ENCODE measurements at places on chromosomes 7 and 10.

- no peak for DNase-seq
These were observed 76.8 kb downstream of the MKI67 start for GRCh38 chr10:128049226-128050120.

DNA sequence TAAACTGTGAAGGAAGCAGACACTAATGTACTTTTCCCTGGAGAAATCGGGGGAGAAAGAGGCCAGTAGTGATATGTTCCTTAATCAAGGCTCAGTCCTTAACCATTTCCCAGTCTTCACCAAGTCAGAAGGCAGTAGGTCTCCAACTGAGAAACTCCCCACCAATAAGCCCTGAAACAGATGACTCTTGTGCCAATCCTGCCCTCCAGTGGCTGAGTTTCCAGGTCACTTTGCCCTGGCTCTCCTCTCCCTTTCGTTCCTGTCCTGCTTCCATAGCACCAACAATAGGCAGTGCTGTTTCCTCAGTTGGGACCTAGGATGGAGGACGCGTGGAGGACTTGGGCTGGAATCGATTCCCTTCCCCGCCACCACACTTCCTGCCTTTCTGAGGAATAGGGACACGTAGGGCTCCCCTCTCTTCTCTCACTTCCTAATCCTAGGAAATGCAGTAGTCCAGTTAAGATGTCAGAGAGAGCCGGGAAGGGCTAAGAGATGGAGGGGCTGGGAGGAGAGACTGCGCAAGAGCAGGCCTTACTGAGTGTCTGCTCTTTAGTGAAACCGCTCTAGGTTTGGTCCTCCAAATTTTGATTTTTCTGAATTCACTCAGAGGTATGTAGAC, 23.4 kb downstream of the ATOH7 start:
- DNase-seq: no peak

GRCh38 chr10:86730227-86730626, 26.2 kb upstream of the BMPR1A start:
- DNase-seq: no peak

DNA sequence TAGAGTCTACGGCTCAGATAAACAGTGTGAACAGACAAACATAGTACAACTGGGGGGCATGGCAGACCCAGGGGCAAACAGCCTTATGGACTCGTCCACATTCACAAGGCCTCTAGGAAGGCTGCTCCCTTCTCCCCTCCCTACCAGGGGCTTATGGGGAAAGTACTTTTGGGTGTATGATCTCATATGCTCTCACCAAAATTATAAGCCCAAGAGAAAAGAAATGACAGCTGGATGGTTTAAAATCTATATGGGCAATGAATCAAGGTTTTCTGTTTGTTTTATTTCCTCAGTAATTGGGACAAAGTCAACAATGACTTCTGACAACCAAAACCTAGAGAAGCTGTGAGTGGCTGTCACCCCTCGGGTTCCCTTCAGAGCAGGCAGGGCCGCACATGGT, 144.4 kb downstream of the PKD1L1 start:
- no peak for DNase-seq

- peak; percentile 39 for DNase-seq
These were observed 153.6 kb downstream of the HDAC9 start for GRCh38 chr7:18648849-18649758.

GRCh38 chr10:121128164-121128563, 277.0 kb downstream of the WDR11 start:
- DNase-seq: no peak

DNA sequence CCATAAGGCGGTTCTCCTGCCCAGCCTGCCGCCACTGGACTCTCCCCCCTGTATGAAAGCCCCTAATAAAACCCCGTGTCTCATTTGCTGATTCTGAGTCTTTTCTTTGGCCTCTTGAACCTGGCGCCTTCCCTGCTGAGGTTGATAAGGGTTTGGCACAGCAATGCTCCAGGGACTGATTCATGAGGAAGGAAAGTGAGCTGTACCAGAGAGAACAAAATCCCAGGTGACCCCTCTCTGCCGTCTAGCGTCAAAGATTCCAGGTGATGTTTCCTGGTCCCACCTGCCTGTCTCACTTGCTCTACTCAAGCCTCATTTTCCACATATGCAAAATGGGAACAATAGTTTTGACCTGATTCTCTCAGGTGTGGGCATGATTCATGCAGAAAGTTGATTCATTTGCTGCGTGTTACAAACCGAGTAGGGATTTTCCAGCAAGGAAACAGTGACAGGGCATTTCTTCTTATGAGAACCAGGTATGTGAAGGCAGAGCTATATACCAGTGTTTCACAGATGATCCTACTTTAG, 730.6 kb upstream of the IGFBP3 start:
- no peak for DNase-seq

- DNase-seq: no peak
These were observed 116.9 kb downstream of the CPEB3 start for GRCh38 chr10:92173996-92174395.

- no peak for DNase-seq
These were observed at the start of gene RAPGEF5 for GRCh38 chr7:22356701-22357310. Gene RAPGEF5, minus strand, starts transcription at chr7:22357154. Its CDS starts 94 bp downstream, at chr7:22357060.

GRCh38 chr10:100934084-100934659, 21.4 kb downstream of the SLF2 start:
- DNase-seq: no peak

DNA sequence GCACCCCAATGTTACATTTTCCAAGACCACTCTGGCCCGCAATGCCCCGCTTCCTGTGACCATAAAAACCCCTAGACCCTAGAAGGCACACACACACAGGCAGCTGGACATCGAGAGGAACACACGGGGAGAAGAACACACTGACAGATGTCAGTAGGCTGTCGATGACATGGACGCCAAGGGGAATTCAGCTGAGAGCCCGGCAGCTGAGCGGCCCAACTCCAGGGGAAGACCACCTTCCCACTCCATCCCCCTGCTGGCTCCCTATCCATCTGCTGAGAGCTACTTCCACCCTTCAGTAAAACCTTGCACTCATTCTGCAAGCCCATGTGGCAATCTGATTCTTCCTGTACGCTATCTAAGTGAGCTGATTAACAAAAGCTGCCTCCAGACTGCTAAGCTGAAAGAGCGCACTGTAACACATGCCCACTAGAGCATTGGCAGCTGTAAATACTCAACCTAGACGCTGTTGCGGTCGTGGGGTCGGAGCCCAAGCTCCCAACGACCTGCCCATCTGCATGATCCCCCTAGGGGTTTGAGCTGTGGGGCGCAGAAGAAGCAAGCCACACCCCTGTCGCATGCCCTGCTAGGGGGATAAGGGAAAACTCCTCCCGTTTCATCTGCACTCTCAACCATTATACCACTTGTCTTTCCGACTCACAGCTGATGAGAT, 843.6 kb upstream of the POT1 start:
- no peak for DNase-seq

DNA sequence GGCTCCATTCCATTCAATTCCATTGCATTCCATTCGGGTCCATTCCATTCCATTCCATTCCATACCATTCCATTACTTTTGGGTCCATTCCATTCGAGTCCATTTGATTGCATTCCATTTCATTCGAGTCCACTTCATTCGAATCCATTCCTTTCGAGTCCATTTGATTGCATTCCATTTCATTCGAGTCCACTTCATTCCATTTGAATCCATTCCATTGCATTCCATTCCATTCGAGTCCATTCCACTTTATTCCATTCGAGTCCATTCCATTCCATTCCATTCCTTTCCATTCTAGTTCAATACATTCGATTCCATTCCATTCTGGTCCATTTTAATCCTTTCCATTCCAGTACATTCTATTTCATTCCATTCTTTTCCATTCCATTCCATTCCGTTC, 334.0 kb downstream of the ZNF33B start:
- no peak for DNase-seq

- no peak for DNase-seq
These were observed 233.4 kb downstream of the GPR37 start for GRCh38 chr7:124532166-124532565.

GRCh38 chr10:131635564-131636015, 265.2 kb upstream of the PPP2R2D start:
- DNase-seq: peak; percentile 46

GRCh38 chr10:128511284-128511683, 385.1 kb upstream of the MKI67 start:
- DNase-seq: no peak

GRCh38 chr10:90805206-90805605, 52.6 kb downstream of the HTR7 start:
- DNase-seq: no peak

GRCh38 chr7:134414109-134414508, 44.8 kb downstream of the AKR1B1 start:
- no peak for DNase-seq

GRCh38 chr10:93034426-93034825, 26.2 kb upstream of the CYP26C1 start:
- DNase-seq: no peak

DNA sequence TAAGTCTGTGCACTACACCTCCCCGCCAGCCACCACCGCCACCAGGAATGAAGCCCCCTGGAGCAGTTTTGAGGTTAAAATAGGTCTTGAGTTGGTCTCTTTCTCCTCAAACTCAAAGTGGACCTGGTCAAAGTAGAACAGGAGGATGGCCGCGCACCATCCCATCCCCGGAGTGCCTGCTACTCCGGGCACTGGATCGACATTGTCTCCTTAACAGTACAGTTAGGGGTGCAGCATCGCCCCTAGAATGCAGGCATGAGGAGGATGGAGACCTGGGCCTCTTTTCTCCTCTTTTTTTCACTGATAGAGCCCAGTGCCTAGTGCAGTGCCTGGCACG, 145.5 kb downstream of the SLIT1 start:
- DNase-seq: no peak

DNA sequence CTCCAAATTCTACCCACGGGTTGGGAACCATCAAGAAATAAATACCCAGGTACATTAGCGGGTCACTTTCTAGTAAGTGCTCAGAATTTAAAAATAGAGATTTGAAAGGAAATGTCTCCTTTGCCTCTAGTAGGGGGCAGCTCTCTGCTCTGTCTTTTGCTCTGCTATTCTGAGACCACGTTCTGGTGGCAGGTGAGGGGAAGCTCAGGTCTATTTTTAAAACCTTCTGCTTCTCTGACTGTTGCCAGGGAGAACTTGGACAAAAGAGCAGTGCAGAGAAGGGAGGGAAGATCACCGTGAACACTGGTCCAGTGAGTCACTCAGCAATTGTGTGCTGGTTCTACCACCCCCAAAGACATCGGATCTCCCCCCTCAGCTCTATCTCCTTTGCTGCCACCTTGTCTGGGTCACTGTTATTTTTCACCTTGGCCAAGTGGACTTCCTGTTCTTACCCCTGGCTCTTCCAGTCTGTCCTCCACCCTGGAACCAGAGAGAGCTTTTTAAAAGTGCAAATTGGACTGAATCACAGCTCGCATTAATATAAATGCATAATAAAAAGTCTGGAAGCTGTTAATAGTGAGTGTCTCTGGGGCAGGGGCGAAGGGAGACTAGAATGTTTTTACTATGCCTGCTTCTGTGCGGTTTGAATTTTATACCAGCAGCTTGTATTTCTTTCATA, 72.4 kb upstream of the LOXL4 start:
- DNase-seq: no peak

DNA sequence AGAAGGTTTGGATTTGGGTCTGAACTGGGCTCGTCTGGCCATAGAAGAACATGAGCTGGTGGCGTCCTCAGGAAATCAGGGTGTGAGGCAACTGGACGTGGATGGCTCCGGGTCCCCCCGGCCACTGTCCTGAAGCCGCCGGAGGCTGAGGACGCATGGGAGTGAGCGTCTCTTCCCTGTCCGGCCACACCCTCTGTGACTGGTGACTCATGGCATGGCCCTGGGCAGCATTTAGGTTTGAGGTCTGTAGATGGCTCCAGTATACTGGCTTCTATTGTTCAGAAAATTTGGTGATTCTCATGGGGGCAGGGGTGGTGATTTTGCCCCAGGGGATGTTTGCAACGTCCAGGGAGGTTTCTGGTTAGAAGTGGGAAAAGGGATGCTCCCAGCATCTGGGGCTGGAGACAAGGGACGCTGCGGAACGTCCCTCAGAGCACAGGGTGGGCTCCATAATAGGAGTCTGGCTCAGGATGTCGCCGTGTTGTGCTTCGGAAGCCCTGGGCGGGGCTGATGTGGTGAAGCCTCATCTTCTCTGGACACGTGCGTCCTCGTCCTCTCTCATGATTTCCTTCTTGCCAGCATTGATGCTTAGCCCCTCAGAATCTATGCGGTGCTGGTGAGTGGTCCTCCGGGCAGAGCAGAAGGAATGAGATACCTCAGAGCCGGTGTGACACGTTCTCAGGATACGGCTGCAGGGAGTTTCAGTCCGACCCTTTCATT, 49.9 kb downstream of the PITRM1 start:
- no peak for DNase-seq

DNA sequence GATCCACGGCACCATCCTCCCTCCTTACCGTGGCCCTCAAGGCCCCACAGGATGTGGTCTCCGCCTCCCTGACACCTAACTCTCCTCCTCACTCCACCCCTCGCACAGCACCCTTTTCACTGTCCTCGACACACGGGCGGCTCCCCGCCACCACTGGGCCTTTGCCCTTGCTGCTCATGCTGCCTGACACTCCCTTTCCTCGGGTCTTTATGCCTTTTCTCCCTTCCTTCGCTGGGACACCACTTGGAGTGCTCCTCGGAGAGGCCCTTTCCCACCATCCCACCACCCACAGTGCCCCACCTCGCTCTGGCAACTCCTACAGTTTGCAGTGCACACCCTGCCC, 7.9 kb upstream of the INMT start:
- DNase-seq: no peak

DNA sequence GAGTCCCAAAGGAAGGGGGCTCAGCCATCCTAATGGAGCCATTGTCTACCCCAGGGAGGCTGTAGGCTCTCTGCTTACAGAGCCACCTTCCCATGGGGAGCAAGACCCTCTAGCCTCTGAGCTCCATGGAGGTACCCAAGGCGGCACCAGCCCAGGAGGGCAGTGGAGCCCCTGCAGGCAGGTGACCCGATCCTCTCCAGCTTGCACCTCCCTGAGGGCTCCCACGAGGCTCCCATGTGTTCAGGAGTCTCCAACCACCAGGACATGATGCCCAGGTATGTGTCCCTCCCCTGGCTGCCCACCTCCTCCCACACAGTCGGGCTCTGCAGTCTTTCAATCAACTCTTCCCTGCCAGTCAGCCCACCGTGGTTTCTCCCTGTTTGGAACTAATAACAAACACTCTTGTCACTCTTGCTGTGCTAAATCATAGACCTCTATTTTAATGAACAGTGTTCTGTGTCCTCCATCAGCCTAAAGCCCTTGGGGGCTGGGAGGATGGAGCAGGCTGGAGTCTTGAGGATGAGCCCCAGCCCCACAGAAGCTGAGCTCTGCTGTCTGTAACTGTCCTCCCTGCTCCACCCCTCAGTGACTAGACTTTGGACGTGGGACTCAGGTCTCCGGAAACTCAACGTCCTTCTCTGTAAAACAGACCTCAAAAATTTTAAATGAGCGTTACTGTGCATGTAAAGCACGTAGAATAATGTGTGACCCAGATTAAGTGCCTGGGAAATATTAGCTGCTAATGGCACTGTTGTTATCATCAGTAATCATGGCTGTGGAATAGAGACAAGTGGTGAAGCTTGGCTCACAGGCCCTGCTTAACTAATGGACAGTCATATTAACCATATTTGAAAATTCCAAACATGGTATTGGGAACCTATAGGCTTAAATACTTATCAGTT, 298.9 kb downstream of the WDR37 start:
- DNase-seq: no peak

- no peak for DNase-seq
These were observed 102.6 kb upstream of the HABP2 start for GRCh38 chr10:113450046-113450804.

GRCh38 chr10:23695825-23696420, 257.0 kb downstream of the OTUD1 start:
- no peak for DNase-seq

GRCh38 chr7:1352656-1353271, 106.5 kb downstream of the MICALL2 start:
- DNase-seq: no peak
